Amniotic stem cell (primary cell): ENCODE measurements at places on chromosomes 12 and 14.

- DNase-seq = no peak
Observed at GRCh38 chr14:95193081-95193480, 35.8 kb upstream of the DICER1 start.

- DNase-seq = peak; percentile 54
Observed at GRCh38 chr14:65290830-65291229, 121.7 kb upstream of the FUT8 start.

- DNase-seq = no peak
Observed at GRCh38 chr12:75591628-75592027, 80.2 kb upstream of the KRR1 start.

- DNase-seq = no peak
Observed at GRCh38 chr12:67039995-67040860, 228.9 kb upstream of the CAND1 start.

GRCh38 chr12:8996682-8997405, 7.5 kb downstream of the KLRG1 start:
- no peak for DNase-seq

DNA sequence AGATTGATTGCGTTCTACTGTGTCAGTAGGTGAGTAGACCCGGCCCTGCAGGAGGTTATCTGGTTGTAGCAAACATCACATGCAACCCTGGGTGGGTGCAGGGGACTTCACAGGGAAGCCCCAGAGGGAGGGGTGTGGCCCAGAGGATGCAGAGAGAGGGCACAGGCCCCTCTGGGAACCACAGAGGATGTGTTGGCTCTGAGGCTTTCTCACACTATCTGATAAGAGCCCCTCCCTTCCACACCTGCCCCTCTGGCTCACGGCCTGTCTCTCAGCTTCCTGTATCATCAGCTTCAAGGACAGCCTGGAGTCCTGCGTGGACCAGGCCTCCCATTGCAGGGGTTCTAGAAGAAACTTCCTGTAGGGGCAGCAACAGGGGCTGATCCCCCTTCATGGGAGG, 101.9 kb downstream of the RIN3 start:
- no peak for DNase-seq

- no peak for DNase-seq
Observed at GRCh38 chr12:106197906-106198623, 49.8 kb downstream of the CKAP4 start.

DNA sequence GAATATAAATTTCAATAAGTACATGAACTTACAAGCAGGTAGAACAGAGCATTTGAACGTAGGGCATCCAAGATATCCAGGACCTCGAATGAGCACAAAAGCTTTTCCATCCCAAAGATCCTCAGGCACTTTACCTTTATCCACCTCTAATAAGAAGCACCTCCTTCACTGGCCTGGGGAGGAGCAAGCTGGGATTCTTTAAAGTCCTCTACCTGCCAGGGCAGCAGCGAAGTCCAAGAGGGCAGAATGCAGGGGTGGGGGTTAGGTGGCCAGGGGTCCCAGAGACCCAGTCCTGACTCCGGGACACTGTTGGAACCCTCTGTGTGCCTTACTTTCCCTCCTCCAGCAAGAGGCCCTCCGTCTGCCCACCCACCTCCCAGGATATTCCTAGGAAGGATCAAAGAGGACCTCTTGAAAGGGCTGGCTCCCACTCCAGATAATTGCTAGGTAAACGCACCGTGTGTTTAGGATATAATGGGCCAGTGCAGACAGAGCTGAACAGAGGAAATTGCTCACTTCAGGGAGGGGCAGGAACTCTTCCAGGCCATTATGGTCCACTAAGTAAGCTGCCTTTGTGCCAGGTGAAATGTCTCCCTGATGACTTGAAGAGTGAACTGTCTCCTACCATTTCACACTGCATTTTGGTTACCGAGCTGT, 68.1 kb downstream of the TTC9 start:
- DNase-seq = no peak

- DNase-seq = no peak
Observed at GRCh38 chr12:12714276-12715021, 2.7 kb upstream of the CDKN1B start.

- DNase-seq = no peak
Observed at GRCh38 chr12:93139028-93139665, 210.1 kb upstream of the EEA1 start.

DNA sequence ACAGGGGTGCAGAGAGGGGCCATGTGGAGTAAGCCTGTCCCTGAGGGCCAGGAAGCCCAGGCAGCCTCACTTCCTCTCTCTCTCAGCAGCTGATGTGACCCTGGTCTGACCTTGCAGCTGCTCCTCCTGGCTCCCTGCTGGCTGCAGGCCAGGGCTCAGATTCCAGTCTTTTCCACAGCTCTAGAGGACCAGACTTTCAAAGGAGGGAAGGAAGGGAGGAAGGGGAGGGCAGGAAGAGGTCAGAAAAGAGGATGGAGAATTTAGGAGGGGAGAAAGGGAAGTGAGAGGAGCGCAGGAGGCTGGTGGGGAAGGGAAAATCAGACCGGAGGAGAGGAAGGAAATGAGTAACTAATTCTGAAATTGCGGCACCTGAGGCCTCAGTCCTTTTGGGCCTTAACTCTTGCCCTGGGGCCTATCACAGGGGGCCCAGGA, 40.9 kb upstream of the VASH1 start:
- no peak for DNase-seq

GRCh38 chr12:47896633-47897032, 8.2 kb downstream of the VDR start:
- no peak for DNase-seq

GRCh38 chr14:56810147-56810719, at the start of gene OTX2:
Gene OTX2, minus strand, starts transcription at chr14:56810479. Its CDS starts 5,023 bp downstream, at chr14:56805456.
- DNase-seq = no peak

- DNase-seq = no peak
Observed at GRCh38 chr14:90427848-90428426, 31.1 kb downstream of the CALM1 start.

GRCh38 chr12:26867080-26867479, 34.1 kb upstream of the ITPR2 start:
- DNase-seq = no peak

GRCh38 chr12:16604596-16605252, 1.2 kb downstream of the LMO3 start:
- no peak for DNase-seq

DNA sequence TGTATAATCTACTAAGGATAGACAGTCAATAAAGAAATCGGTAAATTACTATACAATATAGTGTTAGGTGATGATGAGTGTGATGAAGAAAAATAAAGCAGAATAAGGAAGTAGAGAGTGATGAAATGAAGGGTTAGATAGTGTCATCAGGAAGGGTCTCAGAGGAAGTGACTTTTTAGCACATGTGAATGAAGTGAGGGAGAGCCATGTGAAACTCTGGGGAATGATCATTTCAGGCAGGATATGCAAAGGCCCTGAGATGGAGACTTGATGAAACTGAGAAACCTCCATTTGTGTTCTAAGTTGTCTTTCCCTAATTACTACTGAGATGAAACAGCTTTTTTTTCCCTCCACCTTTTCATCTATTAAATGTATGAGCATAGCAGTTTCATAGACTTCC, 19.4 kb upstream of the GNPTAB start:
- DNase-seq = no peak

GRCh38 chr12:101021911-101022388, 188.1 kb downstream of the SLC5A8 start:
- peak; percentile 62 for DNase-seq

GRCh38 chr12:104060791-104061190, 3.5 kb upstream of the HCFC2 start:
- no peak for DNase-seq

- no peak for DNase-seq
Observed at GRCh38 chr12:13189264-13189663, 7.3 kb upstream of the EMP1 start.

- DNase-seq = no peak
Observed at GRCh38 chr12:2319737-2320506, 267.1 kb downstream of the CACNA1C start.

GRCh38 chr12:68434391-68435298, 102.5 kb upstream of the MDM1 start:
- DNase-seq = no peak

DNA sequence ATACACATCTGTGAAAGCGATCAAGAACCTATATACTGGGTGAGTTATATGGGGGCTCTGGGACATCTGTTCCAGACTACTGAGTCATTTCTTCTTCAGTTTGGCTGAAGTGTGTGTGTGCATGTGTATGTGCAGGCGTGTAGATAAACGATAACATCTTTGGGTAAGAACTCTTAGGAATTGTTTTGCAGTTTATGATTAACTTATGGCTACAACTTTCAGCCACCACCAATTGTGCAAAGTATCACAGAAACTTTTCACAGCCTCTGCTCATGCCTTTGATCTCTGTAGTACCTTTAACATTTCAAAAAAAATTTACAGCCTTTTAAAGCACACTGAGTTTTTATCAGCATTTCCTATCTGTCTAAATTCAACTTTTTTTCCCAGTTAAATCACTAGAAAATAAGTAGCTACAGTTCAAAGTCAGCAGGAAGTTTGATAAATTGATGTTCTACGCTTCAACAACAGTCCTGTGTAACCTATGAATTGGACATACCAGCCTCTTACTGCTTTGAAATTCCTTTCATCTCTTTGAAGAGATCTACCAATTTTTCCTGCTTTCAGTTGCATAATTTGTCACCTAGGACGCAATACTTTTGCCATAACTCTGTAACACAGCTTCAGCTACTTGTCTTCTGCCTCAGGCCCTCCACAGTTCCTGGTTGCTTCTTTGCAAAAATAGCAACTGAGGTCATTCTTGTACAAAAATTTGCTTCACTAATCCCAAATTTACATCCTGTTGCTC, 43.0 kb downstream of the PPM1H start:
- DNase-seq = no peak

DNA sequence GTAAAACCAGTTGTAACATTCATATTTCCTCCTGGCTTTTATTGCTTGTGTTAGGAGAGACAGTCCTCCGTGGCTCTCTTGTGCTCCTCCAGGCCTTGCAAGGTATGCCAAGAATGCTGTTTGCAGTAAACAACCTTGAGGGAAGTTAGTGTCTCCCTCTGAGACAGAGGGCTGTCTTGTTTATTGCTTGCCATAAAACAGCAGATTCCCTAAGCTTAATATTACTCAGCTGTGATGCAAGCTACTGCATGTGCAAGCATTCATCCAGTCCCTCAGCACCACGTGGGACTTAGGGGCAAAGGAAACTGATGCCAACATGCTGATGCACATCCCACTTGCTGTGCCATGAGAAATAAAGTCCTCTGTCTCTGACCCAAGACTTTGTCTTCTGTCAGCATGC, 6.6 kb downstream of the POMT2 start:
- peak; percentile 28 for DNase-seq

DNA sequence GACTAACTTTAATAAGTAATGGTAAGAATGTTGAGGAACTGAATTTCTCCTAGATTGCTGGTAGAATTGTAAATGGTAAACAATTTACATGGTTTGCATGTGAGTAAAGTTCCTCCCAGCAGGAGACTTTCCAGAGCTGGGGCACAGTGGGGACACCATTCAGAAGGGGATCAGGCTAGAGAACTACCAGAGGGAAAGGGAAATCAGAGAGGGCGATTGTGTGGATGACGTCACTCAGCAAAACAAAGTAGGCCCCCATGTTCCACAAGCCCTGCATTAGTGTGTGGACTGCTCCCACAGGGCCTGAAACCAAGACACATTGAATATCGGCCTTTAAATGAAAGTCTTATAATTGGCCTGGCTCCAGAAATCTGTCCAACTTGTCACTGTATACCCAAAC, 9.5 kb downstream of the RNASE11 start:
- DNase-seq = no peak

GRCh38 chr12:53103860-53104305, 597 bp downstream of the SOAT2 start:
- no peak for DNase-seq

DNA sequence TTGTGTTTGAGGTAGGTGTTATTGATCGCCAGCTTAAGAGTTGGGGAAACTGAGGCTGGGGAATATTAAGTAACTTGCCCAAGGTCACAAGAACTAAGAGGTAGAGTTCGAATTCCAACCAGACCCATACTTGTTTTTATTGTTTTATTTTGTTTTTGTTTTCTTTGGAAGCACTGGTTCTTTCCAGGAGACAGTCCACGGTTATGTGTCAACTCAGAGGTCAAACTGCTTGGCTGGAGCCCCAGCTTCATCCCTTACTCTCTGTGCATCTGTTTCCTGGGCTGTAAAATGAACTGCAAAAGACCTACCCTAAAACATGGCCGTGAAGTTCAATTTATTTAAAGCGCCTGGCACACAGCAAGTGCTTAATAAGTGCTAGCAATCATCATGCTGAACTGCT, 74.4 kb upstream of the MAP1LC3B2 start:
- no peak for DNase-seq

DNA sequence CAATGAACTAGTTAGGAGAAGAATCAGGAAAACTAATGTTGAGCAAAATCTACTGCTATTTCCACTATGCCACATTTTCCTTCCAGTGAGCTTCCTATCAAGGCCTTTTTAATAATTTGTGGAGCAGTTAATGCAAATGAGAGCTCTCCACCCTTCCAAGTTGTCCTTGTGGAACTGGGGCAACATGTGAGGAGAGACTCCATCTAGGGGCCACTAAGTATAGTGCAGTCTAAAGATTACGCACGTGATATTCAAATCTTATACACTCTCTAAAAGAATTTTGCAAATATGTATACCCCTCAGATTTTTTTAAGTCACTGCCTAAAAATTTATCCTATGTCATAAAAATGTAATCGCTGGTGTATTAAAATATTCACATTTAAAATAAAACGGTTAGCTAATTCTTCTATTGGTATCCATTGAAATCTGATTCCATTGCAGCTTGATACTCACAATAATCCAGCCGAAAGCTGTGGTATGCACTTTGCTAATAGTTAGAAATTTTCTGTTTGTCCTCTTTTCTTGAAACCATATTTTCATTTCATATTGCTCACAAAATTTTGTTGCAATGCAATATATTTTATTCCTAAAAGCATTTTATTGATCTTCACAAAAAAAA, 100.1 kb downstream of the PAH start:
- peak; percentile 20 for DNase-seq

- DNase-seq = peak; percentile 14
Observed at GRCh38 chr14:69719501-69719951, 47.4 kb upstream of the SRSF5 start.

DNA sequence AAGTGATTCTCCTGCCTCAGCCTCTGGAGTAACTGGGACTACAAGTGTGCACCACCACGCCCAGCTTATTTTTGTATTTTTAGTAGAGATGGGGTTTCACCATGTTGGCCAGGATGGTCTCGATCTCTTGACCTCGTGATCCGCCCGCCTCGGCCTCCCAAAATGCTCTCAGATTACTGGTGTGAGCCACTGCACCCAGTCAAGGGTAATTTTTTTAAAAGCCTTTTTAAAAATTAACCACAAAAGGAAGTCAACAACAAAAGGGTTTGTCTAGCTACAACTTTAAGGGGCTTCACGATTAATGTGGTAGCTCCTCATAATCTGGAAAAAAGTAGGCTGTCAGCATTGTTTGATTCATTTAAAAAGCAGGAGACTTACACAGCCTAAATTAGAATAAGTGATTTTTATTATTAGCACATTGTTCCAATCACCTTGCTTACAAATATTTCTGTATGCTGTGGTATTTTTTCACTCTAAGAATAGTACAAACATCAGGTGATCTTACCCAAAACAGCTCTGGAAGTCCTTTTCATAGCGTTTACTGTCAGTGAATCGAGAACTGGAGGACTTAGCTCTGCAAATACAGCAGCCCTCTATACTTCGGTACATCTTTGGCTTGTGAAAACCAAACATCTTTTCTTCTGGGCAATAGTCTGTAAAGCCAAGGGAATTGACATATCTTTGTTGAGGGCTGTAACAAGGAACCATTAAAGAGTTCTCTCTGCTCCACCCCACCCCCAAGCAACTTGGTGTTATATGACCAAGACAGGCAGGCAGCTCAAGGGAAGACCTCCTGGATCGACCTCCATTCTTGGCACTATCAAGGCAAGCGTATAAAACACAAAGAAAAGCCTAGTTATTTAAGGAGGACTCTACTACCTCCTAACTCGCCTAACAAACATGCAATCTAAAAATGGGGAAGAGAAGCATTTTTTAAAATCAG, 28.1 kb downstream of the SINHCAF start:
- DNase-seq = no peak
